Stimulated activated CD4-positive, alpha-beta T cell treated with anti-CD3 and anti-CD28 coated beads, Interleukin-15, amount 100 ng/mL, for 1 hour (primary cell): ENCODE measurements at places on chromosomes 2 and 18.

GRCh38 chr18:49030692-49031443 lies 80.1 kb upstream of the SMAD7 start:
- no peak for DNase-seq

GRCh38 chr18:64419156-64419555 lies 270.3 kb upstream of the LINC00305 start:
- DNase-seq, result no peak

DNA sequence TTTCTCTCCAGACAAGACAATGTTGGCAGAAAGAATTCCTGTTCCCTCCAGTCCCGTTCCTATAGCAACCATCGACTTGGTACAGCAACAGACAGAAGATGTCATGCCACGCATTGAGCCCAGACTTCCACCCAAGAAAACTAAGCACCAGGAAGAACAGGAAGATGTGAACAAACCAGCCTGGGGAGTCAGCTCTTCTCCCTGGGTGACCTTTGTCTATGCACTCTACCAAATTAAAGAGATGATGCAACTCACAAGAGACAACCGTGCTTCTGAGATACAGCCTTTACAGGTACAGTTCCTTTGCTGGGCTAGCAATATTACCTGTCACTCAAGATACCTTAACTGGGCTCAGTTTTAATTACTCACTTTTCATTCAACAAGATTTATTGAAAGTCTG lies 37.1 kb downstream of the NEMP2 start:
- DNase-seq, result no peak

- no peak for DNase-seq
Observed at GRCh38 chr18:75066936-75067335, 142.0 kb downstream of the PTGR3 start.

DNA sequence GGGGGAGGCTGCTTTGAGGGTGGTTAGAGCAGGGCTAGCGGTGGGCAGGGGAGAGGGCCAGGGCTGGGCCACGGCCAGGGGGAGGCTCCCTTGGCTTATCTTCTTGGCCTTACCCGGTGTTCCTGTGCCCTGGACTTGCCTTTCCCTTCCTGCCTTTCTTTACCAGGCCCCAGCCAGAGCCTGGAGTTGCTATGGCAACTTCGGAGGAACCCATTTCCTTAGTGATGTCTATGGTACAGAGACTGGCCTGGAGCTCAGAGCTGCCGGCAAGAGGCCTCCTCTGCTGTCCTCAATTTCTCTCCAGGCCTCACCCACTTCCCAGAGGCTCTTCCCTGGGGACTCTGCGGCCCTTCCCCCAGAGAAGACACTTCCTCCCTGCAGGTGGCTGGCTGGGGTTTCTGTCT lies 11.5 kb downstream of the SPEG start:
- DNase-seq, result no peak

- no peak for DNase-seq
Observed at GRCh38 chr2:237488901-237489860, 2.1 kb downstream of the MLPH start.

DNA sequence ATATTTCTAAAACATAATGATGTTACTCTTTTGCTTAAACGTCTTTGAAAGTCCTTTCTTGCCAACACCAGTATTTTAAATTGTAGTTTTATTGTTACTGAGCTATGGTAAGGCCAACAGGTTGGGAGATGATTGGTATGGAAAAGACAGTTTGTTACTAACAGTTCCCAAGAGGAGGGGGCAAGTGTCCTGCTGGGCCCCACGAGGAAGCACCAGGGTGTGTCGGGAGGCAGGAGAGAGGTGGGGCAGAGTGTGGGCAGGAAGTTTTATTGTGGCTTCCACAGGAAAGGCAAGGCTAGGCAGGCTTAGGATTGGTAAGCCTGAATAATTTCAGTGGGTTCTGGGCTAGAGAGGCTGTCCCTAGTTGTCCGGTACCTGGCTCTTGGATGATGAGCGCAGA lies 134.3 kb downstream of the SOCS6 start:
- DNase-seq, result no peak

GRCh38 chr2:88838165-88838635 lies 146.7 kb downstream of the RPIA start:
- DNase-seq, result no peak

DNA sequence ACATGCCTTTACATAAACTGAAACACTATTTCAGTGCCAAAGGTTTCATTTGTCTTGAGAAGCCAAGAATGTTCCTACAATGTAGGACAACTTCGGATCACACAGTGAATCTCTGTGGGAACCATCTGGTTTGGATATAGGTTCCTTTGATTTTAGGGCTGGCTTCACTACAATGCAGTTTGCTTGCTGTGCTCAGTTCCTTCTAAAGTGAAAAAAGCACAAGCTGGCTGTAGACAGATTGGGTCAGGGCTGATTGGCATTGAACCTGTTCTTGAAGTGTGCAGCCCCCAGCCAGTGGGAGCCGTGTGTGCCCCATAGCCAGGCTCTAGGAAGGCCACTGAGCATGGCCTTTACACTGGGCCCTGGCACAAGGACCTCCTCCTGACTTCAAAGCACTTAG lies 167.9 kb upstream of the HNRNPA3 start:
- DNase-seq, result no peak

DNA sequence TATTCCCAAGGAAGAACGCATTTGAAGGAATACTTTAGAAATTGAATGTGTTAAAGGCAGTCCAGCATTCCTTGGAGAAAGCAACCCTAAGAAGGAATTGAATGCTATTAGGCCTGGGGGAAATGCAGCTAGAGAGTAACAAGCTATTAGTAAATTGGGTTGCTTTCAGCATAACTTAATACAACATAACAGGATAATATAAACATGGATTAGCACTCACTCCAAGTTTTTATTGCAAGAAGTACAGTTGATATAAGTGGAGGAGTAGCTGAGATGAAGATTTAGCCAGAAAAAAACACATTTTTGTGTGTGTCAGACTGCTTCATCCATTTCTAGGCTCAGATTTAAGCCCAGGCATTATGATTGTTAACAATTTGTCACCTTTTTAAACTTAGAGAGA lies 314.6 kb downstream of the MEIS1 start:
- no peak for DNase-seq

DNA sequence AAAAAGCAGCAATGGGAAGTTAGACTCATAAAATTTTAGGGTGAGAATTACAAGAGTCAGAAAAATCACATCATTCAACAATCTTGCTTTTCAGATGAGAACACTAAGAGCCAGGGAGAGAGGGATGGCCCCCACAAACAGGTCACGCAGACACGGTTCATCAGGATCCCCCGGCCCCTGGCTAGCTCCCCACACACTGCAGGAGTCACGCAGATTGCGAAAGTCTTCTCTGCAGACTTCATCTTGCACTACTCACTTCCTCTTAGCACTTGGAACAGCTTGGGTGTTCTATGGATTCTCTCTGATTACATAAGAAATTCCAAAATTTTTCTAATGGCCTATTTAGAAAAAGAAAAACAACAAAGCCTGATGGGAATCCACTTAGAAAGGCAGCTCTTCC lies 21.6 kb upstream of the SULT1C2 start:
- no peak for DNase-seq

DNA sequence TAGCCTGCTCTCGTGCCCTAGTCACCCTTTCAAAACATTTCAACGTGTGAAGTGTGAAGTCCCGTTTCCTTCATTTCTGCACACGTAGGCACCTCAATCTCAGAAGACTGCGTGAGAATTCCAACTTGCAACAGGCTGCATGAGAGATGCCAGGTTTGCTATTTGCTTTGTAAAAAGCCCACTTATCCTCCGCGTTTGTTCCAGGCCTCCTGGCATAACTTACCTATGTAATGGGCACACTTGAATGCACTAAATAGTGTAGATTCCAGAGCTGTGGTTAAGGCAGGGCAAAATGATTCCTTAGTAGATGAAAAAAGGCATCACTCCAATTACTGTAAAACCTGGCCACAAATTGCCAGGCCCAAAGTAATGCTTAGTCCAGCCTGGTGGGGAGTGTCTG lies 179.6 kb downstream of the INO80D start:
- DNase-seq, result no peak

- DNase-seq, result no peak
Observed at GRCh38 chr2:110650346-110650745, 27.5 kb downstream of the BUB1 start.

GRCh38 chr2:20474757-20475566 lies 28.1 kb downstream of the RHOB start:
- no peak for DNase-seq

DNA sequence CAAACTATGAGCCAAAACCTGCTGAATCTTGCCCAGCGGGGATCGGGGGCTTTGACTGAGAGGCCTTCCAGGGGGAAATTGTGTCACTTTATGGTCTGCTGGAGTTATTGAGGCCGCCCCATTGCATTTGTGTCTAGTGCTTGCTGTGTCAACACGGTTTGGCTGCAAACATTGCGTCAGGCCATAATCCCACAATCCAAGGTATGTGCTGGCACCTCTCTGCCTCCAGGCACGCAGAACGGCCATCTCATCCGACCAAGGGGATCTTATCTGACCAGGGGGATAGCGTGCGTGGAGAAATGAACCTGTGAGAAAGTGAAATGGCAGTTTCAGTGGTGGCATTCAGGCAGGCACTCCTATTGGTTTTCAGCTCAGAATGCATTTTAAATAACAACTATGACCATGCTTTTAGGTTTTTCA lies 18.1 kb upstream of the LYPD6B start:
- DNase-seq, result no peak

DNA sequence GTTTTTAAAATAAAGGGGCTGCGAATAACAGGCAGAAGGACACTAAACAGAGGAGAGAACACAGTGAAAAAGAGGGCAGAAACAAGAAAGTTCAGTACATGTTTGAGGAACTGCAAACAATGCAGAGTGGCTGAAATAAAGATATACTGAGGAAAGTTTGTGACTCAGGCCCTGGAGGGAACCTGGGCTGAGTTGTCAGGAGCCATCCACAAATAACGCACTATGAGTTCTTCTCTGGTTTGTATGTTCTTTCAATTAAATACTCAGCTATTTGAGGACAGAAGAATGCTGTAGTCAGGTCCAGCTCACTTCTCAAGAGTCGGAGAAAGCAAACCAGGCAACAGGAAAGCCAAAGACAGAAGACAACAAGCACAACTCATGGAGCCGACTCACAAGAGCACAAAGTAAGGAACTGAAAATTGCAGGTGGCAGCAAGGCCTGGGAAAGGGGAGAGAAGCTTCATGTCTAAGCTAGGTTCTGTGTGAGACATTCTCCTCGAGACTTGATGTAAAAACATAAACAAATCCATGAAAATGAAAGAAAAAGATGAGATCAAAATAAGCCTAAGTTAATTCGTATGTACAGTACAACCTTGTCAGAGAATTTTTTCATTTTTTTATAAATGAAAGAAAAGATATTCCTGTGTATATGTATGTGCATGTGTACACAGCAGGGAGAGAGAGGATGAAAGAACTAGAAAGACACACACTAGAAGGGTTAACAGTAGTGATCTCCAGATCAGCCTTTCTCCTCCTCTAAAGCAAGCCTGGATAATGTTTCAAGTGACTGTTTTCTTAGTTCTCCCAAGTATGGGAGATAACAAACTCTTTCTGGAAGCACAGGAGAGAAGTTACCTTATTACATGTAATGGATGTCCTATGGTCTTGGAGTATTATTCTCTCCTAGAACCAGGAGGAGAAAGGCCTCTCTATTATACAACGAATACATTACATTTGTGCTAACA lies 41.5 kb downstream of the CHN1 start:
- DNase-seq, result no peak

DNA sequence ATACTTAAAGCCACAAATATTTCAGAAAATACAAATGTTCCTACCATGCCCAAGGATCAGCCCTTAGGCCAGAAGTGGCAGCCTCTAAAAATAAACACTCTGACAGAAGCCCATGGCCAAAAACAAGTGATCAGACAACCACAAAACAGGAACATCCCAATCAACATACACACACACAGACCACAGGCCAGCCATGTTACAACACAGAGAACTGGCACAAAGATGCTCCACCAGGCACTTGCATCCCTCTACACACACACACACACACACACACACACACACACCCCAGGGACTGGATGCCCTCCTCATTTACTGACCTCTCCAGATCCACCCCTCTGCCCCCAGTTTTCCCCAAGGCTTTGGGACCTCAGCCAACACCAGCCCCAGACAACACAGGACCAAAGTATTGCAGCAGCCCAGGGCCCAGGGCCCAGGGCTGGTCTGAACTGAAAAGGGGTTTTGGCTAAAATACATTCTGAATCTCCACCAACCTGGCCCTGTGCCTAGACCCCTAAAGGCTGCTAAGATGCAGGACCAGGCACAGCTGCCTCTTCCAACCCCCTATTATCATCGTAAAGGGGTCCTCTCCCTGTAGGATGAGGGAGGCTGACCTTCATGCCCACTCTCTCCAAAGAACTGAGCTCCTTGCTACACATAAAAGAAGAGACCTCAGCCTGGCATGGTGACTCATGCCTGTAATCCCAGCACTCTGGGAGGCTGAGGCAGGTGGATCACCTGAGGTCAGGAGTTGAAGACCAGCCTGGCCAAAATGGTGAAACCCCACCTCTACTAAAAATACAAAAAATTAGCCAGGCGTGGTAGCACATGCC lies 151.4 kb downstream of the TNS1 start:
- DNase-seq, result no peak

- DNase-seq, result no peak
Observed at GRCh38 chr2:4246364-4247131, 543.2 kb downstream of the DCDC2C start.

- DNase-seq, result no peak
Observed at GRCh38 chr2:173149491-173149890, 73.8 kb downstream of the MAP3K20 start.

DNA sequence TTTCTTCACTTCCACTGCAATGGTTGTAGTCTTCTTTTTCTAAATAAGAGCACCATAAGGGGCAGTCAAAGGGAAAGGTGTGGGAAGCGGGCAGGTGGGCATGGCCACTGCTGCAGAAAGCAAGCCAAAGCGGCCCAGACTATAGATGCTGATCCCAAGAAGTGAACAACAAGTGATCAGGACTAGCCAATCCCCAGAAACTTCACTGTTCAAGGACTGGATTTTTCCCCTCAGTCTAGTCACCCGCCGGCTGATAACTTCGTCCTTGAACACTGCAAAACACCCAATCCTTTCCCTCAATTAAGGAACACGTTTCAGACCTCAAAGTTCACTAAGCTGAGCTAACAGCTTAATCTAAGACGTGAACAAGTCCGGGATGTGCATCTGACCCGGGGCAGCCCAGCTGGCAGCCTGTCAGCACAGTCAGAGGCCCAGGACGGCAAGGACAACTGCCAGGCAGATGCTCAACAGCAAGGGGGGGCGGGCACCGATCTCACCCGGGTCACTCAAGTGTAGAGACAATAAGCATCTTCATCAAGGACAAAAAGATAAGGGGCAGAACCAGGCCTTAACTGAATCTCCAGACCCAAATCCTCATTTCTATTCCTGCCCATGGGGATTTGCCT lies 59.8 kb downstream of the HDLBP start:
- no peak for DNase-seq

DNA sequence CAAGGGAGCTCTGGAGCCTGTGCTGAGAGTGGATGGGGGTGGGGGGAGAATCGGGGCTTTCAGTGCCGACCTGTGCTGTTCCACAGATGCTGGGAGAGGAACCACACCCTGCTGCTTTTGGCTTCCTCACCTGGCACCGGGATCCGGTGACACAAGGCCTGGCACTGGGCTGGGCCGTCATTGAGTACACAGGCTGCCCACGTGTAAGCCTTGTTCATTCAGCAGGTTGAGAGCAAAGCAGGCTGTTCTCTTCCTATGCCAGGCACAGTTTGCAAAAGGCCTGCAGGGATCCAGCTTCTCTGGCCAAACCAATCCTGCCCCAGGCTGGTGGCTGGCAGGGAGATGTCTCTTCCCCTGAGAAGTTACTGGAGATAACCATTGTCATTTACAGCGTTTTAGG lies 17.1 kb downstream of the TRIB2 start:
- DNase-seq, result no peak
